ENCODE measurements at places on chromosomes 5 and 9.

GRCh38 chr5:123116757-123117156 is 27.7 kb downstream of the PRDM6 start:
- DNase-seq: no peak

GRCh38 chr9:34611811-34612787 is at the start of gene RPP25L:
TSS of gene RPP25L (minus strand) at chr9:34612097. CDS start at chr9:34611296, 801 bp downstream.
- DNase-seq: peak; percentile 79

DNA sequence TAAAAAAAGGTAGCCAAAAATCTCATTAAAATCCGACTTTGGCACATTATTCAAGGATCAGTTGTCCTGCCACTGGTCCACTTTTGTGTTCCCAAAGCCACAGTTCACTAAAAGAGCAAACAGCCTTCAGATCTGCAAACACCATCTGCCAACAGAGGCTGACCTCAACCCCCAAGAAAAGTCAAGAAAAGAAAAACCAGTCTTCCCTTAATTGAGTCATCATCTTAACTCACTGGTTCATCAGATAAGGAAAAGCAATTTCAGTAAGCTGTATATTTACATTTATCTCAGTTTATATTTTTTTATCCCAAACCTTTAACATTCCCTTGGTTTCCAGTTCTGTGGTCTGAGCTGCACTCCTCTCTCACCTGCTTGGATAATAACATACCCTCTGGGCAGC is 21.2 kb downstream of the RASEF start:
- no peak for DNase-seq

DNA sequence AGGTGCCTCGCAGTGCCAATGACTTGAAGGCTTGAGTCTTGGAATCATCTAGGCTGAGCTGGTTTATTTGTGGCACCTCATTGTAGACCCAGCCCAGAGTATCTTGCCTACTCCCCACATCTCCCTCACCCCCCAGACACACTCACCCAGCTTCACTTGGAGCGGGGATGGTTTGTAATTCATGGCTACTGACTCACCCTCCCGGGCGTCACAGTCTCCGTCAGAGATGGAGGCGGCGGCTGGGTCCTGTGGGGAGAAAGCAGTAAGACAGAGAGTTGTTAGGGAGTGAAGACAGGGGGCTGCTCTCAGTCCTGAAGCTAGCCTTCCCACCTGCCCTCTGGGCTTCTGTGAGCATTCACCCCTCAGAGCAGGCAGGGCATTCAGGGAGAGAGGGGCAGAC is 29.0 kb upstream of the MYORG start:
- peak; percentile 66 for DNase-seq

- DNase-seq: no peak
Measured at GRCh38 chr9:96242811-96243210, 59.2 kb downstream of the HSD17B3 start.

GRCh38 chr9:18056993-18057369 is 417.0 kb upstream of the ADAMTSL1 start:
- DNase-seq: no peak

GRCh38 chr5:135828782-135829127 is 5.7 kb upstream of the SLC25A48 start:
- DNase-seq: no peak

- no peak for DNase-seq
Measured at GRCh38 chr5:93995126-93995621, 253.8 kb upstream of the POU5F2 start.
